ENCODE measurements at places on chromosomes 1 and 21. TPM values are rescaled to one million over a fixed set of nuclear protein-coding genes. Genes with fewer than 3 reads are reported as not detected.

The RPTN gene
- total RNA-seq: not detected

The SELENBP1 gene
- 11.3 TPM for total RNA-seq

The ELAVL4 gene
- not detected for total RNA-seq

The TMEM269 gene
- total RNA-seq: 1.0 TPM

The NBPF6 gene
- 0.94 TPM for total RNA-seq

The CHRM3 gene
- total RNA-seq: 6.1 TPM

The SYCP1 gene
- total RNA-seq: not detected

The GFI1 gene
- total RNA-seq: 0.53 TPM

The HTR6 gene
- total RNA-seq: not detected
